T-helper 17 cell (primary cell): ENCODE measurements at places on chromosomes 7 and 10. TPM values are rescaled to one million over a fixed set of nuclear protein-coding genes. Genes with fewer than 3 reads are reported as not detected.
A peak's percentile ranks its signal among the peaks of the same experiment; 100 is the strongest.

- DNase-seq = no peak
- H3K4me1 ChIP-seq = no peaks in the 10 kb centered on the region
- no peaks in the 10 kb centered on the region for H3K36me3 ChIP-seq
- no peak overlapping the region for H3K4me3 ChIP-seq
- no peak overlapping the region for H3K27ac ChIP-seq
These were observed 56.5 kb downstream of the PLXDC2 start for GRCh38 chr10:19872504-19873271.

DNA sequence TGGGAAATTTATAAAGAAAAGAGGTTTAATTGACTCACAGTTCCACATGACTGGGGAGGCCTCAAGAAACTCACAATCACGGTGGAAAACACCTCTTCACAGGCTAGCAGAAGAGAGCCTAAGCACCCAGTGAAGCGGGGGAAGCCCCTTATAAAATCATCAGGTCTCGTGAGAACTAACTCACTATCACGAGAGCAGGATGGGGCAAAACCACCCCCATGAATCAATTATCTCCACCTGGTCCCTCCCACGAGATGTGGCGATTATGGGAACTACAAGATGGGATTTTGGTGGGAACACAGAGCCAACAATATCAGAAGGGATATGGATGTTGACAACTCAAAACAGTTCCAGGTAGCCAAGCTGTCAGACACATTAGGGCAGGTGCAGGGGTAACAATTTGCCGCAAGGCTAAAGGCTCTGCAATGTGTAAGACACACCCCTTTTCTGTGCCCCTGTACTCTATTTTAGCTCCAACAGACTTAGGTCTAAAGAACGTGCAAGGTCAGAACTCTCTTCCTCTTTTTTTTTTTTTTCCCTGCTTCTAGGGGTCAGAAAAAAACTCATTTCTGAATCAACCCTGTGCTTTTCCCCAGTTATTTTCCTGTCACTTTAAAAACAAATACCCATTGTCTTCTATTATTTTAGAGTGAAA, 30.7 kb upstream of the RBM20 start:
- no peak for DNase-seq
- no peak overlapping the region for H3K27ac ChIP-seq
- H3K36me3 ChIP-seq = no peaks in the 10 kb centered on the region

GRCh38 chr10:66927251-66927935, 1.6 kb downstream of the LRRTM3 start:
- peaks cover 4% of the 10 kb centered on the region for H3K4me1 ChIP-seq
- no peak for DNase-seq
- H3K27ac ChIP-seq = no peak overlapping the region
- H3K4me3 ChIP-seq = no peak overlapping the region

DNA sequence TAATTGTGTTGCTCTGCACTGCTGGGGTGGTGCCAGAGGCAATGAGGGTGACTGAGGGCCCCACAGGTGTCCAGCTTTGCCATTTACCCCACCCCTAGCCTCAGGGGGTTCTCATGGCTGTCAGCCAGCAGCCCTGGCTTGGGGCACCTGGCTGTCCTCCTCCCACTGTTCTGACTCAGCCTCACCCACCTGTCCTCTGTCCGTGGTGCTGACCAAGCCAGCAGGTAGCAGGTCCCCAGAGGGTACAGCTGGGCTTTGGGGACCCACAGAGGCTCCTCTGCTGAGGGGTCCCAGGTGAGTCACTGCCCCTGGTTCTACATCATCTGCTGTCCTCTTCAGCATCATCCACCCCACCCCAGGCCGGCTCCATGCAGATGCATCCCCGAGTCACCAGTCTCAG, 32.2 kb upstream of the ZNF716 start:
- DNase-seq = no peak
- no peaks in the 10 kb centered on the region for H3K36me3 ChIP-seq
- H3K27me3 ChIP-seq = no peaks in the 10 kb centered on the region
- H3K4me1 ChIP-seq = no peaks in the 10 kb centered on the region
- H3K4me3 ChIP-seq = no peak overlapping the region

INTS15 gene
- 50.7 TPM for total RNA-seq

DNA sequence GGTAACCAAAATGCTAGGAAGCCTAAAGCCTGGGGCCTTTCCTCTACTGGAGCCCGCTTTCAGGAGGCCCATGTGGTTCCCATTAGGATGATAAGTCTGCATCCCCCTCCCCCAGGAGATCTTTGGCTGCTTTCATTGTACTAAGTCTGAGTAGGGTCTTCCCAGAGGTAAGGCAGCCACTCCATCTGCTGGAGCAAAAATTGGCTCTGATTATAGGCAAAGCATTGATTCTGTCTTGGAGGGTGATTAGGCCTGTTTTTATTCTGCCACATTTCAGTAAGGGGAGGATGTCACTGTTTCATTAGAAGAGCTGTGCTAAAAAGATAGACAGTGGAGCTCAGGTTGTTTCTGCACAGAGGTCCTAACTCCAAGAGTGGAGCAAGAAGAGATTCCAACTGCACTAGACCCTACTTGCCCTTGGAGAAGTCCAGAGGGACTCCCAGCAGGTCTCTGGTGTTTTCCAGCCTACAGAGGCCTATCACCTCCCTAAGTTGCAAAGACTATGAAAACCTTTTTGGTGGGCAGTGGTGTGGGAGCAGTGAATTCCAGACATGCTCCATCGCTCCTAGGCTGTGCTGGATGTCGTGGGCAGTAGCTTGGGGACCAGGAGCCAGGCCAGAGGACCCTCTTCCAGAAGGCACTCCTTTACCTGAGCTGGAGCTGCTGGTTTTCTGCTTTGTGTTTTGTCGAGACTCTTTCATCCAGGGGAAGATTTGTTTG, 7.1 kb upstream of the HOXA2 start:
- H3K36me3 ChIP-seq = no peaks in the 10 kb centered on the region
- H3K27ac ChIP-seq = no peak overlapping the region
- H3K27me3 ChIP-seq = peaks cover 13% of the 10 kb centered on the region
- no peak for DNase-seq
- H3K4me1 ChIP-seq = no peaks in the 10 kb centered on the region

DNA sequence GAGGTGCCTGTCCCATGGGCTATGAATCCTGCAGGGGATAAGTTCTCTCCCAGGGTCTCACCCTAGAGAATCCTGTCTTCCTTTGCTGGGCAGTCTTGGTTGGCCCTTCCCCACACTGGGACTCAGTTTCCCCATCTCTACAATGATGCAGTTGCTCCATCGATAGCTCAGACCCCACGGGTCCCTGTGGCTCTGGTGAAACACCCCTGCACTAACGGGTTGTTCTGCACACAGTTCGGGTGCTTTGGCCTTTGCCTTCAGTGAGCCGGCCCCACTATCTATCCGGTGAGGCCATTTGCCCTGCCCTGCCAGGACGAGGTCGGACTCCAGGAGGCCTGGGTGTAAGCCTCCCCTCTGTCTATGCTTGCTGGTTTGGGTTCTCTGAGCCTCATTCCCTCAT, 76.5 kb upstream of the PCBD1 start:
- no peaks in the 10 kb centered on the region for H3K4me1 ChIP-seq
- H3K27me3 ChIP-seq = peaks cover 40% of the 10 kb centered on the region
- no peak overlapping the region for H3K27ac ChIP-seq
- no peaks in the 10 kb centered on the region for H3K36me3 ChIP-seq

GRCh38 chr7:37311355-37311754, 137.3 kb downstream of the ELMO1 start:
- H3K27me3 ChIP-seq = no peaks in the 10 kb centered on the region
- no peak for DNase-seq
- peaks cover 57% of the 10 kb centered on the region for H3K4me1 ChIP-seq
- peak overlapping the region; percentile 83 for H3K4me3 ChIP-seq
- H3K36me3 ChIP-seq = peaks cover 13% of the 10 kb centered on the region
- peak overlapping the region; percentile 99 for H3K27ac ChIP-seq

EEPD1 gene
- total RNA-seq = 20.7 TPM

DNA sequence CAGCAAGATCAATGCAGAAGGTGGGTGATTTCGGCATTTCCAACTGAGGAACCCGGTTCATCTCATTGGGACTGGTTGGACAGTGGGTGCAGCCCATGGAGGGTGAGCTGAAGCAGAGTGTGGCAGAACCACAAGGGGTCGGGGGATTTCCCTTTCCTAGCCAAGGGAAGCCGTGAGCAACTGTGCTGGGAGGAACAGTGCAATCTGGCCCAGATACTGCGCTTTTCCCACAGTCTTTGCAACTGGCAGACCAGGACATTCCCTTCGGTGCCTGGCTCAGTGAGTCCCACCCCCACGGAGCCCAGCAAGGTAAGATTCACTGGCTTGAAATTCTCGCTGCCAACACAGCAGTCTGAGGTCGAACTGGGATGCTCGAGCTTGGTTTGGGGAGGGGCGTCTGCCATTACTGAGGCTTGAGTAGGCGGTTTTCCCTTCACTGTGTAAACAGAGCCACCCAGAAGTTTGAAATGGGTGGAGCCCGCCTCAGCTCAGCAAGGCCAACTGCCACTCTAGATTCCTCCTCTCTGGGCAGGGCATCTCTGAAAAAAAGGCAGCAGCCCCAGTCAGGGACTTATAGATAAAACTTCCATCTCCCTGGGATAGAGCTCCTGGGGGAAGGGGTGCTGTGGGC, 58.6 kb upstream of the SLC26A5 start:
- H3K27ac ChIP-seq = no peak overlapping the region
- H3K36me3 ChIP-seq = no peaks in the 10 kb centered on the region
- H3K27me3 ChIP-seq = peaks cover 32% of the 10 kb centered on the region
- no peaks in the 10 kb centered on the region for H3K4me1 ChIP-seq

DNA sequence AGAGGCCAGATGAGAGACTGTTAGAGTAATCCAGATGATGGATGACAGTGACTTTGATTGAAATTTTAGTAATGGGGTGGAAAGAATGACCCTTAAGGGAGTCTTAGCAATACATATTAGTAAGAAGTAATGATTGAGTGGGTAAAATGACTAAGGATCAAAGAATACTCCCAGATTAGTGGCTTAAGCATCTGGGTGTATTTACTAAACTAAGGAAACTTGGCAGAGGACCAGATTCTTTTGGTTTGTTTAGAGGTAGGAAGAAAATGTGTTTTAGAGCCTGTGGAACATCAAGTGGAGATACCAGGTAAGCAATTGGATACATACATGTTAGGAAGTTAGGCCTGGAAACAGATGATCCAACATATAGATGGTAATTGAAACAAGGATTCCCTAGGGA, 58.8 kb upstream of the ADRA2A start:
- peaks cover 12% of the 10 kb centered on the region for H3K4me1 ChIP-seq
- H3K36me3 ChIP-seq = peaks cover 7% of the 10 kb centered on the region
- DNase-seq = no peak
- H3K4me3 ChIP-seq = no peak overlapping the region
- H3K27me3 ChIP-seq = no peaks in the 10 kb centered on the region
- H3K27ac ChIP-seq = no peak overlapping the region

GRCh38 chr7:135273581-135273980, 39.9 kb downstream of the STRA8 start:
- H3K4me1 ChIP-seq = peaks cover 3% of the 10 kb centered on the region
- no peak for DNase-seq
- no peak overlapping the region for H3K4me3 ChIP-seq
- H3K27me3 ChIP-seq = peaks cover 22% of the 10 kb centered on the region
- peaks cover 3% of the 10 kb centered on the region for H3K36me3 ChIP-seq

EPDR1 gene
- total RNA-seq = not detected

DNA sequence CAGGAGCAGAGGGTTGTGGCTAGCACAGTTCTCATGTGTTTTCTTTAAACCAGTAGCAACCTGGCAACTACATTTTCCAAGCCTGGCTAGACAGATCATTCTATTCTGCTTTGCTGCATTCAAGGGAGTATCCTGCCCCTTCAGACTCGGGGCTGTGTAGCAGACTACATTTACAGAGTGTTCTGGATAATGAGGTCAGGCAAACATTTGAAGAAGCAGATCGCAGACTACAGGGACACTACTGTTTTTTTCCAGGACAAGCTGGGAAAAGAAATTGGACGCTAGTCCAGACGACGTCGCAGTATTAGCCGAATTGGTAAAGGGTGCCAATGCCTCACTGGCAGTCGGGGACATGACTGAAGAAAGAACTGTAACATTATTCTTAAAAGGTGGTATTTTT, 61.0 kb upstream of the PAPSS2 start:
- H3K27ac ChIP-seq = no peak overlapping the region
- DNase-seq = no peak
- H3K4me3 ChIP-seq = no peak overlapping the region
- H3K27me3 ChIP-seq = peaks cover 26% of the 10 kb centered on the region
- peaks cover 4% of the 10 kb centered on the region for H3K4me1 ChIP-seq
- H3K36me3 ChIP-seq = no peaks in the 10 kb centered on the region

- no peak overlapping the region for H3K4me3 ChIP-seq
- H3K36me3 ChIP-seq = no peaks in the 10 kb centered on the region
- no peak for DNase-seq
- no peaks in the 10 kb centered on the region for H3K27me3 ChIP-seq
- no peak overlapping the region for H3K27ac ChIP-seq
These were observed 394.7 kb downstream of the TFEC start for GRCh38 chr7:115635876-115636275.

DNA sequence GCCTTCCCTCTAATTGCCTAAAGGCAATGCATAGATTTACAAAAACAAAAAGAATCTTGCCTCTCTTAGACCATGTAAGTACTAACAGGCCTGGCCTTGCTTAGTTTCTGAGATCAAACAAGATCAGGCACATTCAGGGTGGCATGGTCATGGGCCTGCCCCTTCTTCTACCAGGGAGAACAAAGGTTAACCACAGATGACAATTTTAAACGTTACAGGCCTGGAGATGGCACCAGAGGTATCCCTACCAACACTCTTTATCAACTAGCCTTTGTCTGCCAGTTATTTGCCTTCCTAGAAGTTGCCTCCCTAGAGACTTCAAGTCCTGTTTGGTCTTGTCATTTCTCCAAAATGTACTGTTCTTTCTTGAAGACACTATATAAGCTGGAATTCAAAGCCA, 252.6 kb downstream of the DOCK4 start:
- no peak overlapping the region for H3K27ac ChIP-seq
- no peak overlapping the region for H3K4me3 ChIP-seq
- H3K27me3 ChIP-seq = peaks cover 6% of the 10 kb centered on the region
- H3K36me3 ChIP-seq = no peaks in the 10 kb centered on the region
- no peaks in the 10 kb centered on the region for H3K4me1 ChIP-seq
- no peak for DNase-seq

DNA sequence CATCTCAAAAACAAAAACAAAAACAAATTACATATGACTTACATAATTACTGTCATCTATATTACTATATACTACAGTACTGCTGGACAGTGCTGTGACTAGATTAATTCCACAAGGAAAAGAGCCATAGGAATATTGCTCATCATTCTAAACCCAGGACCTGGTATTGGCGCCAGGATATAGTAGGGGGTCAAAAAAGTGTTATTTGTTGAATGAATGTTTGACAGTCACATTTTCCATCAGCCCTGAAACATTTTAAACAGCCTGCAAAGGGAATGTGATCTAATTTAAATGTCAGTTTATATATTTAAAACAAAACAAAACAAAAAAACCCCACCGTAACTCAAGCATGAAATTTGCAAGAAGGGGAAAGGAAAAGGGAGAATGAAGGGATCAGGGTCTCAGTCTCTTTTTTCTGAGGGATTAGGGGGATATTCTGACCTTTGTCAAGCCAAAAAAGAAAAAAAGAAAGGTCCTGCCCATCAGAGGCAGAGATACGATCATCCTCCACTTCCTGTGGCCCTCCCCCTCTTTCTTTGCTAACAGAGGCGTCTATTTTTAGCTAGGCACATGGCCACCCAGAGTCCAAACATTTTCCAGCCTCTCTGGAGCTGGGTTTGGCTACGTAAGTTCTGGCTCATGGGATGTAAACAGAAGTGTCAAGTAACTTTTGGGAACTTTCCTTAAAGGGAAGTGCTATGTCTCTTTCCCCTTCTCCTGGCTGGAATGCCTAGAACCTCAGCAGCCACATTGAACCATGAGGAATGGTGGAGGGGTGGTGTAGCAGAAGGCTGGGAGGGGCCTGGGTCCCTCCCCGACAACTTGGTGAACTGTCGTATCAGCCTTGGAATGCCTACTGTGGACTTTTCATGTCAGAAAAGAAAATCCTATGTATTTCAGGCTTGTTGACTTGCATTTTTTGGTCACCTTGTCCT, 44.6 kb upstream of the DLG5 start:
- H3K27me3 ChIP-seq = no peaks in the 10 kb centered on the region
- DNase-seq = no peak
- peaks cover 5% of the 10 kb centered on the region for H3K4me1 ChIP-seq
- H3K4me3 ChIP-seq = no peak overlapping the region

PTN gene
- not detected for total RNA-seq
